ENCODE measurements at places on chromosomes 7 and 10.

- no peak for DNase-seq
Measured at GRCh38 chr10:88190540-88191235, 327.3 kb downstream of the PTEN start.

GRCh38 chr7:87119581-87119980, 32.7 kb upstream of the DMTF1 start:
- DNase-seq = no peak

DNA sequence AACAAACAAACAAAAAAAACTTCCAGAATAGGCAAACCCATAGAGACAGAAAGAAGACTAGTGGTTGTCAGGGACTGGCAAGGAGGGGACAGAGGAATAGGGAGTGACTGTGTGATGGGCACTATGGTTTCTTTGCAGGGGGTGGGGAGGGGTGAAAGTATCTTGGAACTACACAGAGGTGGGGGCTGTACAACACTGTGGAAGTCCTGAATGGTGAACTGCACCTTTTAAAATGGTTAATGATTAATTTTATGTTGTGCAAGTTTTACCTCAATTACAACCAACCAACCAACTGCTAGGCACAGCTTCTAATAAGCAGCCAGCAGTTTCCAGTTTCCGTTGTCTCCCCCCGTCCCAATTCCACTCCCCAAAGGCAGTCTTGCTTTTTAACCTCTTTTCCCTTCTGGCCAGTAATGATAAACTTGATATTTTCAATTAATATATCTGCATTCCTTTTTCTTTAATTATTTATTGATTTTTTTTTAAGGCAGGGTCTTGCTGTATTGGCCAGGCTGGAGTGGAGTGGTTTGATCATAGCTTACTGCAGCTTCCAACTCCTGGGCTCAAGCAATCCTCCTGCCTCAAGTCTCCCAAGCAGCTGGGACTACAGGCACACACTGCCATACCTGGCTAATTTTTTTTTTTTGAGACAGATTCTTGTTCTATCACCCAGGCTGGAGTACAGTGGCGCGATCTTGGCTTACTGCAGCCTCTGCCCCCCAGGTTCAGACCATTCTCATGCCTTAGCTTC, 46.8 kb downstream of the HIP1 start:
- DNase-seq = no peak

DNA sequence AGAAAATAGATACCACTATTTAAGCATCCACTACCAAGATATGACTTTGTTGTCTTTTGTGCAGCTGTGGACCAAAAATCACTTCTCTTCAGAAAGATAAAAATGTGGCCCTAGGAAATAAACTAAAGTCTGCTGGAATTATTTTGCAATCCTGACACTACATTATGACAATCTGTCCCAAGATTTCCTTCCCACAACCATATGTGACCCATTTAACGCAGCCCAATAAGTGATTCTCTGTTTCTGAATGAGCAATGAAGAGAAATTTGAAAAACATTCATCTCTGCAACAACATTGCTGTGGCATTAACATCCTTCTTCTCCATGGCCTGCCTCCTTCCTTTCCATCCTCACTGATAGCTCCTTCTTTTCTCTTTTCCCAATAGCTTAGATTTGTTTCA, 212.0 kb downstream of the TSPAN12 start:
- no peak for DNase-seq

GRCh38 chr7:30988351-30989005, 24.7 kb downstream of the GHRHR start:
- DNase-seq = no peak

DNA sequence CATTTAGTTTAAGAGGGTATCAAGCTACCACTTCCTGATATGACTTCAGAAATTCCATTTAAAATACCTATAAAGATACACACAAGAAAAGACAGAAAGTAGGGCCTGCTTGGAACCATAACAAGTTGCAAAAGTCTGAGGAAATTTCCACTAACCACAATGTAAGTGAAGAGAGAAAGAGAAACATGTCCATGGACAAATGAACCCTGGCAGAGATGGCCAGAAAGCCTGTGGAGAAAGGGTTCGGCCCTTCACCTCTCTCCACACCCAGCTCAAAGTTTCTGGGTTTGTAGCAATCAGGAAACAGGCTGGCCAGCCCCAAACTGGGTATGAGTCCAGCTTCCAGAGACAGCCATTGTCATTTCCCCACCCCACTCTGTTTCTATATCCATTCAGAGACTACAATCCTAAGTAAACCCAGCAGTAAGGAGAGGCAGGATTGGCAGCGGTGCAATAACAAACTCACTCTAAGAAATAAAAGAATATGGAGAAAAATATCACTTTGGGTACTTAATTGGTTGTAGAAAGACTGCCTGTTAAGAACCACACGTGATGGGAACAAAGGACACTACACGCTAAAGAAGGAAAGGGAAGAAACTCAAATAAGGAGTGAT, 71.1 kb downstream of the STK17A start:
- no peak for DNase-seq

DNA sequence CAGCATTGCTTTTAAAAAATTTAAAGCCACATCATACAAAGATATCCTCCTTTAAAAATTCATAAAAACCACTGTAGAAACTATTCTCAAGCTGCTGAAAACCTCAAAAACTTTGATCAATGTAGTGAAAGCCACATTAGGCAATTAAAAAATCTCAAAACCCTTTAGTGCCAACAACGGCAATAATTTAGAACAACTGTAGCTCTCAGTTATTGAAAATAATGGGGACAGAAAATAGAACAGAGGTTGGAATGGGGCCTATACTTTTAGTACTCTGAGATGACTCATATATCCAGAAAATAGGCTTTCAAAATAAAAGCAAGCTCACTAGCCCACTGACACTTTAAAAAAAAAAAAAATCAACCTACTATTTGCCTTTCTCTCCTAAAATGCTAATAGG, 87.5 kb downstream of the GSAP start:
- DNase-seq = no peak

GRCh38 chr7:151059367-151060112, at the start of gene SLC4A2:
SLC4A2 (plus strand) TSS chr7:151059589; CDS start chr7:151061988, 2,399 bp downstream.
- peak; percentile 85 for DNase-seq

- DNase-seq = no peak
Measured at GRCh38 chr10:91635401-91636400, 2.8 kb upstream of the PPP1R3C start.

DNA sequence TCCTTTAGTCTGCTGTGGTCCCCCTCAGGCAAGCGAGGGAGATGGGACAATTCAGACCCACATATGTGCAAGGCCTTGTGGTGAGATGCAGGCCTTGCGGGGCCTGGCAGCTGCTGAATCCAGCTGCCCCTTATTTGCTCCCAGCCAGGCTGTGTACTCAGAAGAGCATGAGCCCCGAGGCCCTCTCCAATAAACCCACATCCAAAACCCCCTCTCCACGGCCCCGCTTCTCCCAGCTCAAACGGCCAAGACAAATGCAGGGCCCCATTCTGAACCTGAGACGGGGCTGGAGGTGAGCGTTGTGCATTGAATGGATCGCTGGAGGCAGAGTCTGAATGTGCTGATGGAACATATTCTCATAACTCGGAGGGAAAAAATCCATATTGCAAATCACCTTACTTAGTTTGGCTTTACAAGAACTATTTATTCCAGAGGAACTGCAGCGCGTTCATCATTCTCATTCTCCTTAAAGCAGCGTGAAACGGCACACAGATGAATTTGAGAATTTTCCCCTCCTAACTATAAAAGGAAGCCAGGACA, 169.2 kb upstream of the LYZL2 start:
- DNase-seq = no peak

DNA sequence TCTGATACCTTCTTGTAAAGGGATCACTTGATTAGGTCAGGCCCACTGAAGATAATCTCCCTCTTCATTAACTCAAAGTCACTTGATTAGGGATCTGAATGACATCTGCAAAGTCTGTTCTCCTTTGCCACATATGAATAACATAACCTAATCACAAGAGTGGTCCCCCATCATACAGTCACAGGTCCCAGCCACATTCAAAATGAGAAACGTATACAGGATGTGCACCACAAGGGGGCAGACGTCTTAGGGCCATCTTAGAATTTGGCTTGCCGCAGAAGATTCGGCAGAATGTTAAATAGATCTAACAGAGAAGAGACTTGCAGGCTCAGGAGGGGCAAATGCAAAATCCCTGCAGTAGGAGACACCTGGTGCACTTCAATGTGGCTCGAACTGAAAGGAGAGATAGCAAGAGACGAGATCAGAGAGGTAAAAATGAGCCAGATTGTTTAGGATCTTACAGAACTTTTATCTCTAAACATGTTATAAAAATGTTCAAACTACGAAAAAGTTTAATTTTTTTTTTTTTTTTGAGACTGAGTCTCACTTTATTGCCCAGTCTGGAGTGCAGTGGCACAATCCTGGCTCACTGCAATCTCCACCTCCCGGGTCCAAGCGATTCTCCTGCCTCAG, 10.4 kb upstream of the SMC3 start:
- DNase-seq = peak; percentile 79

- no peak for DNase-seq
Measured at GRCh38 chr7:100457033-100457432, 7.0 kb downstream of the SPACDR start.

GRCh38 chr7:90595801-90596670, at the start of gene CDK14:
CDK14 (plus strand) TSS chr7:90596321; CDS start chr7:90596628, 307 bp downstream.
- DNase-seq = peak; percentile 69

DNA sequence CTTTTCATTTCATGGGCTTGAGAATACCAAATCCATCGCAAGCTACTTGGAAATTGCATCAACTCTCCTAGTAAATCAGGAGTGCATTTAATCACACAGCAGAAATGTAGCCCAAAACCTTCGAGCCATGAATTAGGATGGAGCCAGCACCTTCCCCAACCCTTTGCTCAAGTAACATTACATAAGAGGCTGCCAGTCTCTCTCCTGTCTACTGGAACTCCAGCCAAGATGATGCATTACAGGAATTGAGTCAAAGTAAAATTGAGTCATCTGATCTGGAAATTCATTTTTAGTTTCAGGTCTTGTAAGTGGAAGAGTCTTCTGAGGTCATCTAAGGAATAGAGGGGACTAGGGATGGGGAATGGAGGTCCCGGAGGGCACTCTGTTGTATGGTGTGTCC, 69.7 kb upstream of the FHIP2A start:
- no peak for DNase-seq

DNA sequence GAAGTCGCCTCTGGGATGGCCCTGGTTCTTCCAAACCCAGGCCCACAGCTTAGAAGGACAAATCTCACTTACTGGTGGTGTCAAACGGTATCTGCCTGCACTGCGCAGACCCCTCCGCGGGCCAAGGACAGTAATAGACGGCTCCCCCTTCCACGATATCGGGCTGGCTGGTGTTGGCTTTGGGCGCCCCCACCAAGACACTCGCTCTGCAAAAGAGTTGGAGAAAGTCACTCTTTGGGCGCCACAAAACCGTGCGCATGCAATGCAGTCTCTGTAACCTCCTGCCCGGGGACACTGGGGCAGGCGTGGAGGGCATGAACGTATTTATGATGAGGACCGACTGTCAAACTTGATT, 1.1 kb downstream of the ITGA8 start:
- DNase-seq = no peak

- no peak for DNase-seq
Measured at GRCh38 chr7:102917436-102918353, 4.9 kb downstream of the LRRC17 start.

GRCh38 chr10:74586088-74586585, 240.3 kb upstream of the KAT6B start:
- no peak for DNase-seq

- DNase-seq = no peak
Measured at GRCh38 chr7:56097700-56098099, 4.9 kb upstream of the PHKG1 start.

- no peak for DNase-seq
Measured at GRCh38 chr7:53768186-53768585, 732.8 kb downstream of the POM121L12 start.

DNA sequence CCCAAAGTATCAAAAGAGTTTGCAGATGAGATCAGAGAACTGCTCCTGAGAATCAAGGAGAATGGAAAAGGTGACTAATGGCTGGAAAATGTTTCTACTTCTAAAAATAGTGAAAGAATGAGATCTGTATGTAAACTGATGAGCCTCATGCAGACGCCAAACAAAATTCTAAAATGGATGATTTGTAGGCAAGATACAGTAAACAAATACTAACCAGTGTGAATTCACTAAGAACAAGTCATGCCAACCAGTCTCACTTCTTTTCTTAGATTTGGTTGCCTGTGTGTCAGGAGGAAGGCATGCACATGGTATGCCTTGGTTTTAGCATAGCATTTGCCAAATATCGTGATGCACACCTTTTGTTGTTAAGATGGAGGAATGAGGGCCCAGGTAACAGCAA, 94.9 kb upstream of the PIK3CG start:
- DNase-seq = no peak

- DNase-seq = no peak
Measured at GRCh38 chr7:92768501-92769393, 67.6 kb downstream of the CDK6 start.

DNA sequence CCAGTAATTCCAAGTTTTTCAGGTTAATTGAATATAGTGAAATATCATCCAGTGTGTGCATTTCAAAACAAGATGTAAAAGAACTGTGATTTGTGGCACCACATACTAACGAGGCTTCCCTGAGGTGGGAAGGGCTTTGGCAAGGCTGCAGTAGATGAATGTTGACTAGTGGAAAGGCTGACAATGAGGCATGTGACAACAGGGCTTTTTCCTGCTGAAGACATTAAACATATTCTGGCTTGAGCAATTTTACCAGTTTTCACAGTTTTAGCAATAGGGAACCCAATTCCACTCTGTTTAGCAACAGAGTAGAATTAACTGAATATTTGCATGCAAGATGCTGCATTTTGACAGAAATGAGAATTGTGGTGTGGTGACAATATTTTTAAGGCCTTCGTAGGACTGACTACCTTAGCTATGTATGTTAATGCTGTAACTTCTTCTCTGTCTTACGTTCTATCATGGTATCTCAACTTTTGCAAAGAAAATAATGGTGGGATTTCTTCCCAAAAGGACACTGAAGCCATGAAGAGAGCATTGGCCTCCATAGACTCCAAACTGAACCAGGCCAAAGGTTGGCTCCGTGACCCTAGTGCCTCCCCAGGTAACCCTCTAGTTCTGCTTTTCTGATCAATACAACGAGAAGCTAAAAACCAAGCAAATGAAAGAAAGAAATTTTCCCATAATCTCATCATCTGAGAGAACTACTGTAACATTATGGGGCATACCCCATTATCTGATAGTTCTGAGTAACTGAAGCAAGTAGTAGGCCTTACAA, 68.5 kb downstream of the AP3M1 start:
- no peak for DNase-seq
